ENCODE measurements at places on chromosomes 16 and 17.
A peak's percentile ranks its signal among the peaks of the same experiment; 100 is the strongest.

GRCh38 chr16:56203052-56203451 lies 11.8 kb downstream of the GNAO1 start:
- DNase-seq = peak; percentile 75

DNA sequence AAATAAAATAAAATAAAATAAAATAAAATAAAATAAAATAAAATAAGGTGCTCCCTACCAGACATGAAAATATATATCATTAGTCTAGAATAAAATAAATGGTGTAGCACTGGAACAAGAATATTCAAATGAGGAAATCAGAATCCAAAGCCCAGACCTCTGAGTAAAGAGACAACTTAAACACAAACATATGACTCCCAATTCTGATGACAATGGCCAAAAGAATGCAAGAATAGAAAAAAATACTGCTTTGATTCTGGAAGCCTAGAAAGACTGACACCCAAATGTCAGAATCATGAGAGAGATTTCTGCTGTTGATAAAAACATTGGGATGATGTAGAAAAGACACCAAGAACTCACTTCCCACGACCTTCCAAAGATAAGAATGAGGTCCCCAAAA lies 27.9 kb downstream of the MYOCD start:
- no peak for DNase-seq

- no peak for DNase-seq
Observed at GRCh38 chr17:51057534-51057933, 63.1 kb downstream of the SPAG9 start.

- DNase-seq = peak; percentile 81
Observed at GRCh38 chr17:74457146-74457819, 9.2 kb upstream of the CD300A start.
